Activated CD4-positive, CD25-positive, alpha-beta regulatory T cell treated with anti-CD3 and anti-CD28 coated beads, Interleukin-2, amount 50 U/mL, for 16 hours (primary cell): ENCODE measurements at places on chromosomes 2 and 18.

- DNase-seq: no peak
Observed at GRCh38 chr2:172072303-172072702, 13.0 kb upstream of the DLX1 start.

DNA sequence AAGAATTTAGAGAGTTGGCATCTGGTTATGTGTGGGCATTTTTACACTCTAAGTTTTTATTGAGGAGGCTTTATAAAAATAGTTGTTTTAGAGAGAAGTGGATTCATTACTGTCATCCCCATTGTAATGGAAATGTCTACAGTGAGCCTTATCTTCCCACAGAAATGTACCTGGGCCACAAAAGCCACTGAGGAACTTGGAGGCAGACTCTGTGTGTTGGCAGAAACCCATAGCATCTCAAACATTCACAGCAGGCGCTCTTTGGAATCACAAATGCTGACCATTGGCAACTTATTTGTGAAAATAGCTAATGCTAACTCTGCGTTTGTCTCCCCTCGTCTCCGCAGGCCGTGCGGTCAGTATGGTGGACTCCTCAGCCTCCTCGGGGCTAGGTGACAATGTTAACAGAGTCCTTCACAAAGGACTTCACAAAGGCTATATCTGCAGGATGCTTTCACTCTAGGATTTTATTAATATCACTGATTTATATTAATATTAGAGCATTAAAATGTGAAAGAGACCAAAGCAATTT lies 689.1 kb upstream of the POU3F3 start:
- DNase-seq: no peak

DNA sequence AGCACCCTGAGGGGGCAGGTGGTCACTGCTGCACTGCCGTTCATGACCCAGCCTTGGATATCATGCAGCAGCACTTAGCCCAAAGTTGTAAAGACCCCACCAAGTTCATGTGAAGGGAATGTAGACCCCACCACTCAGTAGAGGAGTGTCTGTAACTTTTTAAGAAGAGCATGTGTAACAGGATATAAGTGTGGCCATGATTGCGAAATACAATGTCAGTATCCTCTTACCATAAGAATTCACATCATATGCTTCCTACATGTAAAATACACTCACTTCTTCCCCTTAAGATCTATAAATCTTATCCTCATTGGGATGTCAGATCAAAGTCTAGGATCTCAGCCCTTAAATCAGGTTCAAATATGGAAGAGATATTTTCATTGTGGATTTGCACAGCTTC lies 276.9 kb downstream of the PTPRM start:
- no peak for DNase-seq

- no peak for DNase-seq
Observed at GRCh38 chr2:65075605-65076344, 19.6 kb downstream of the CEP68 start.

- no peak for DNase-seq
Observed at GRCh38 chr2:12827721-12828120, 111.0 kb downstream of the TRIB2 start.

DNA sequence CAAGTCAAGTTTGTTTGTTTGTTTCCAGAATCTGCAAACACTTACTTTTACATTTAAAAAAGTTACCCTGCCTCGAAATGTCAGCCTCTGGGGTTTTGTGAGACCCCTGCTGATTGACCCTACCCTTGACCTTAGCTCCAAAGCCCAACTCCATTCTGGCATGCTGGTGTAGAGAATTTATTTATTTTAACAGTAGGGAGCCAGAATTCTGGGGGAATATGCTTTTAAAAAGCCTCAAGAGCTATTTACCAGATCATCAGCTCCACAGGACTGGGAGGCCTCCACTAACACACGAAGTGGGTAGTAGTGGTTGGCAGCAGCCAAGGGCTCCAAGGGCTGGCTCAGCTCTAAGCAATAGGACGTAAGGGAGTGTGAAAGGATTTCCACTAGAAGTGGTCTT lies 23.2 kb upstream of the GREB1L start:
- no peak for DNase-seq

GRCh38 chr2:15173501-15173900 lies 387.6 kb downstream of the NBAS start:
- no peak for DNase-seq

GRCh38 chr2:10162586-10163497 lies 40.3 kb downstream of the RRM2 start:
- DNase-seq: no peak
